ENCODE measurements at places on chromosomes 2 and 18.
A peak's percentile ranks its signal among the peaks of the same experiment; 100 is the strongest.

DNA sequence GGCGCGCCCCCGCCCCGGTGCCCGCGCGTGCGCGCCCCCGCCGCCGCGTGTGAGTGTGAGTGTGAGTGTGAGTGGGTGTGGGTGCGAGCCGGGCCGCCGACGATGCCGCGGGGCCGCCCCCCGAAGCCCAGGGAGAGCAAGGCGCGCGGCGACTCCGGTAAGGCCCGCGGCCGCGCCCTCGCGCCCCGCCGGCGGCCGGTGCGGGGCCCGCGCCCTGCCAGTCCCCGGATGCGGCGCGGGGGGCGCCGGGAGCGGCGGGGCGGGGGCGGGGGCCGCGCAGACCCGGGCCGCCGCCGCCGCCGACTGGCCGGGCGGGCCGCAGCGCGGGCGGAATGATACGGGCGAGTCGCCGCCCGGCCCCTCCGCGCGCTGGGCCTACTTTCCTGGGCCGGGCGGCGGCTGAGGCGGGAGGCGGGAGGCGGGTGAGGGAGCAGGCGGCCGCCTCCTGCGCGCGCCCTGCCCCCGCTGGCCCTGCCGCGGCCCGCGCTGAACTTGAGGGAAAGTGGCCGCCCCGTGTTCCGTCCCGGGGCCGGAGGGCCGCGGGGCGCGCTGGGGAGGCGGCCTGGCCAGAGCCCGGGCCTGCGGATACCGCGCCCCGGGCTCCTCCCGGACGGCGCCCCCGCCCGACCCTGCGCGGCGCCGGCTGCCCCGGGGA, at the start of gene ZNF236:
TSS of gene ZNF236 (plus strand) at position 52 of the 655 bp plus-strand sequence. CDS start at position 103, 51 bp downstream.
- DNase-seq = peak; percentile 82

GRCh38 chr2:71790226-71791060, 337.1 kb downstream of the DYSF start:
- peak; percentile 36 for DNase-seq

DNA sequence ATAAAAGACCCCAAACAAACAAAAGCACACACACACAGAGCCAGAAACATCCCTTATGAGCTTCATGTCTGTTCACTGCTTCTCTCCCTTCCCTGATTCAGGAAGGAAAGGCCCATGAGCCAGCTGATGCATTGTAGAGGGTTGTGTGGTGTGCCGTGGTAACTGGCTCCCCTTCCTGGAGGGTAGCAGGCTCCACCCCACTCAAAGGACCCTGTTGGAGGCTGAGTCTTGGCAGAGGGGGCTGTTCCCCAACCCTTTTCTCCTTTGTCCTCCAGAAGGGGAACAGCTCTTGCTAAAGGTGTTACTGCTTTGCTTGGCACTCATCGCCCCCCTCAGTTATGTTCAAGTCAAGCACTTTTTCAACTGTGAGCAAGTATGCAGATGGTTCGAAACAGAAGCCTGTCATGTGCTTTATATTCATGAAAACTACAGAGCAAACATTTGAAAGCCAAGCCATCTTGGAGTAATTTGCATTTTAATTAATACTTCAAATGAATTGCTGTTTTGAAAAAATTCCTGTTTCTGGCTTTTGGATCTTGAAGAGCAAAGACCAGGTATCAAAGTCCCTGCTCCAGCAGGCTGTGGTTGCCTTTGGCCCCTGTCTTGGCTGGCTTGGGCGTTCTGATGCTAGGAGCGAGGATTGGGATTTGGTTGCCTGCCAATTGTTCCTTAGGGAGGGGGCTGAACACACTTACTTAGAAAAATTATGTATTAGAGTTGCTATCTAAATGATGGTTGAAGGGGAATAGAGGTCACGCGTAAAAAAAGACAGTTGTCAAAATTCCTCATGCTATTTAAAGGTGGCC, 267.8 kb downstream of the TSN start:
- peak; percentile 60 for DNase-seq

DNA sequence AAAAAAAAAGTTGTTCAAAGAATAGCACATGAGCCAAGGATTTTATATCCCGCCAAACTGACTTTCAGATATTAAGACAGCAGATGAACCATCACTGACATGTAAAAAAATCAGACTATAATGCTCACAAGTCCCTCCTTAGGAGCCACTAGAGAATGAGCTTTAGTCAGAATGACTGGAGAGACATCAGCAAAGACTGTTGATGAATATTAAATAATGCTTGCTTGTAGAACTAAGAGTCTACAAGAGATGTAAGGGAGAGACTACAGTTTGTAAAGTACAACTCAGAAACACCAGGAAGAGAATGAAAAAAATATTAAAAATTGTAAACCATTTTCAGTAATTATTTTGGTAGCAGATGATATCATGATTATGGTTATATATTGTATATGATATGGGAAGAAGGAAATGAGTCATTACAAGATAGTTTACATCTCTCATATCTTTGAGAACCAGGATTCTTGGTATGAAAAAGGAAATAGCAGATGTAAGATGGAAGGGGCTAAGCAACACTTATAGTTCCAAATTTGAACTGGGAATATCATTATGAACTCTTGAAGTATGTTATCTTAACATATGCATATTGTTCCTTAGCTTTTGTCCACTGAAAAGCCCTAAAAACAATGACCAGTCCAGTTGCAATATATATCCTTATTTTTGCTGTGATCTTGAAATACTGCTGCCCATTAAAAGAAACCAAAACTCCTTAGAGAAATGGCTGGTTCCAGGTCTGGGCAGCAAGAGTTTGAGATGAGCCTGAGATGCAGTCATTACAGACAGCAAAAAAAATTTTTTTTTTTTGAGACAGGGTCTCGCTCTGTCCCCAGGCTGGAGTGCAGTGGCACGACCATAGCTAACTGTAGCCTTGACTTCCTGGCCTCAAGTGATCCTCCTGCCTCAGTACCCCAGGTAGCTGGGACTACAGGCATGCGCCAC, 55.7 kb downstream of the PTPN2 start:
- no peak for DNase-seq

GRCh38 chr18:63774511-63774910, 707 bp upstream of the SERPINB7 start:
- DNase-seq = no peak

- DNase-seq = no peak
Measured at GRCh38 chr2:230816735-230817134, 48.0 kb upstream of the ITM2C start.

- no peak for DNase-seq
Measured at GRCh38 chr18:31105733-31106132, 3.5 kb upstream of the DSC2 start.

GRCh38 chr18:55633032-55633431, 45.0 kb upstream of the TCF4 start:
- no peak for DNase-seq

DNA sequence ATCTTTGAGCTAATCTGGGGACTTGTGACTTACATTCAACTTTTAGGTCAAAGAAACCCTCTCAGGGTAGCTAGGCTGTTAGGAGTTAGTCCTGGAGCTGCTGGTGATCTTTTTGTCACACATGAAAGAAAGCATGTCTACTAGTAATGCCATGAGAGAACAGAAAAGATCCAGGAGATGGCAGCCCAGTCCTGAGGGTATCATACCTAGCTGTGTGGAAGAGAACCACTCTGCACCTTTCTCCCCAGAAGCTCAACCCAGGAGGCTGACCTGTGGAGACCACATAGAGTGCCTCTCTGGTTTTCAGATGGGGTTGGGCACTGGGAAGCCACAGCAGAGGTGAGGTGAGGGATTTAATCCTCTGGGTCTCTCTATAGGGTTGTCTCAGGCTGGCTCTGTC, 460.2 kb upstream of the UBE2E3 start:
- DNase-seq = no peak

DNA sequence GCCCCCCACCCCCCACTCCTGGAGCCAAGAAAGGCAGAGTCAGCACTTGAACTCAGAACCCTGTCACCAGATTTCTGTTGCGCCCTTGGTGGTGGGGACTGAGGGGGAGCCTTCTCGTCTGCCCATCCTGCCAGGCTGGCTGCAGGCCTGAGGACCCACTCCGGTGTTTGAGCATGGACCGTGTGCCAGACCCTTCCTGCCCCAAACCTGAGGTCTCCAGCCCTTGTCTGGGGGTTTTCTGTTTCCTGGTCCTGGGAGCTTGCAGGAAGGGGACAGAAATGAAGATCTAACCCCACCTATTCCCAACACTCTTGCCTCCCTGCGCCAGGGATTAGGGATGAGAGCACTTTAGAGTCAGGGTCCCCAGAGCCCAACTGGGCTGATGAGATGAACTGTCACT, 190.6 kb downstream of the HAUS1 start:
- no peak for DNase-seq

All from lung (tissue), 17 donors.